Pancreas (tissue), 10 donors: ENCODE measurements at places on chromosomes 3 and 15. TPM values are rescaled to one million over a fixed set of nuclear protein-coding genes. Genes with fewer than 3 reads are reported as not detected.

CCR1 gene
- total RNA-seq = 1.2 TPM

PP2D1 gene
- not detected for total RNA-seq

TIMP4 gene
- 1.3 TPM for total RNA-seq

CCDC14 gene
- total RNA-seq = 11.0 TPM

PARP15 gene
- total RNA-seq = 0.78 TPM

PTX3 gene
- total RNA-seq = 4.6 TPM

PLA2G4F gene
- 0.08 TPM for total RNA-seq

COL7A1 gene
- 0.41 TPM for total RNA-seq

ATG3 gene
- 25.0 TPM for total RNA-seq

DLL4 gene
- total RNA-seq = 1.7 TPM

NDUFAF3 gene
- 28.3 TPM for total RNA-seq

ACSBG1 gene
- total RNA-seq = 0.04 TPM

MST1R gene
- 6.3 TPM for total RNA-seq

SPINK8 gene
- not detected for total RNA-seq

PLA2G4D gene
- not detected for total RNA-seq

EIF1B gene
- total RNA-seq = 26.1 TPM

GOLGA6L9 gene
- 1.4 TPM for total RNA-seq

SUCNR1 gene
- total RNA-seq = not detected

NME9 gene
- 0.79 TPM for total RNA-seq

SH3GL3 gene
- not detected for total RNA-seq

MKRN3 gene
- total RNA-seq = not detected

PRTG gene
- 0.35 TPM for total RNA-seq

GASK1A gene
- 1.2 TPM for total RNA-seq

ZNF774 gene
- total RNA-seq = 7.2 TPM

SYNPR gene
- total RNA-seq = 1.4 TPM

DUOXA1 gene
- total RNA-seq = not detected

MANF gene
- 52.2 TPM for total RNA-seq

SOX2 gene
- total RNA-seq = not detected

CFAP100 gene
- not detected for total RNA-seq

LZTFL1 gene
- 10.1 TPM for total RNA-seq
